ENCODE measurements at places on chromosomes 7 and 10.

DNA sequence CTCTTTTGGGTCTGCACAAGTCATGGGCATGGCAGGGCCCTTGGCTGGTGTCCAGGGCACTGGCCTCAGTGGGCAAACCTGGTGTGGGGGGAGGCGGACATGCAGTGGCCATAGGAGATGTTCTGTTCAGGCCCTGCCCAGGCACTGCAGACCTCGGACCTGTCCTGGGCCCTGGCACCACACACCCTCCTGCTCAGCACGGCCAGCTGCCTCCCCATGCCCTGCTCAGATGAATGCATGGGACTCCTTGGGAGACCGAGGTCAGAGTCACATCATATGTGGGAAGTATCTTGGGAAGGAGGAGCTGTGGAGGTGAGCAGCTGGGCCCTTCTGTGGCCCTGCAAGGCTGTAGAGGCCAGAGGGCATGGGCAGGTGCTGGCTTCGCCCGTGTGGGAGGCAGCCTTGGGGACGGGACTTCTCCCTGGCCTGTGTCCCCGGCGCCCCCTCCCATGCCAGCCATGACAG is 130.8 kb downstream of the VIPR2 start:
- no peak for DNase-seq

GRCh38 chr10:98949306-98949705 is 286.3 kb downstream of the HPSE2 start:
- no peak for DNase-seq

DNA sequence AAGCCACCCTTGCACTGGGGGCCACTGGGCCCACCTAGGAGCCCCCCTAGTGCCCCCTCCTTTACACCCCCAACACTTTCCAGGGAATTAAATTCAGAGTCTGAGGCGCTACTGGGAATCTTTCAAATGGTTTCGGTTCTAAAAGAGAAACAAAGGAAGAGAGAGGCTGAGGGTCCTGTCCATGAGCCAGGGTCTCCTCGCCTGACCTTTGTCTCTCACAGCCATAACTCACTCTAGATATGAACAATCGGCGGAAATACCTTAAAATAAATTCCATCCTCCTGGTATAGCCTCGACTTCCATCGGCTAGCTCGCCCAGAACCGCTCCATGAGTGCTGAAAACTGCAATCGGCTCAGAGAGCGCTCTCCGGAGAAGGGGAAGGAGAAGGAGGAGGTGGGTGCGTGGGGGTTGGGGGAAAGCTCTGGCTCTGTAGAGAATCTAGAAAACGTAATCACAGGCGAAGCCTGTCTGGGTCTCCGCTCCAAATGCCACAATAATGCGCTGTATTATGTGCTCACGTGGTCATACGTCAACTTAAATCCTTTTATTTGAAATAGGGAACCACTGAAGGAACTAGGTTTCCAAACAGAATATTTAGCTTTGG is 12.6 kb downstream of the HOXA4 start:
- DNase-seq, result no peak

- DNase-seq, result no peak
These were observed 7.3 kb downstream of the PPP2R2D start for GRCh38 chr10:131908151-131908550.

GRCh38 chr7:117730390-117730789 is 142.9 kb downstream of the CTTNBP2 start:
- no peak for DNase-seq

GRCh38 chr7:2619116-2619515 is 12.7 kb upstream of the TTYH3 start:
- no peak for DNase-seq

DNA sequence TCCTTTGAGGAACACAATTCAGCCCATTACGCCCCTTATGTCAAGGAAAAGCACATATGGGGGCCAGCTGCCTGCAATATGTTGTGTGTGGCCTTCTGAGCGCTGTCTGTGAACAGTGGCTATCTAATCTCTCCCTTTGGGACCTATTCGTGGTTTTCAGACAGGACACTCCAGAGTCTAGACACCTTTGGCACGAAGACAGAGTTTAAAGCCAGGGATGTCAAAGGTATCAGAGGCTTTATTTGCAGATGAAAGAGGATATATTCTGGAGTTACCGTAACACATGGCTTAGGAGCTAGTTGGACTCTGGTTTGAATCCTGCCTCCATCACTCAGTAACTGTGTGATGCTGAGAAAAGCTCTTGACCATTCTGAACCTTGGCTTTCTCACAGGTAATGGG is 14.8 kb upstream of the EEPD1 start:
- no peak for DNase-seq

GRCh38 chr10:125002047-125002422 is 60.1 kb downstream of the ZRANB1 start:
- DNase-seq, result no peak

DNA sequence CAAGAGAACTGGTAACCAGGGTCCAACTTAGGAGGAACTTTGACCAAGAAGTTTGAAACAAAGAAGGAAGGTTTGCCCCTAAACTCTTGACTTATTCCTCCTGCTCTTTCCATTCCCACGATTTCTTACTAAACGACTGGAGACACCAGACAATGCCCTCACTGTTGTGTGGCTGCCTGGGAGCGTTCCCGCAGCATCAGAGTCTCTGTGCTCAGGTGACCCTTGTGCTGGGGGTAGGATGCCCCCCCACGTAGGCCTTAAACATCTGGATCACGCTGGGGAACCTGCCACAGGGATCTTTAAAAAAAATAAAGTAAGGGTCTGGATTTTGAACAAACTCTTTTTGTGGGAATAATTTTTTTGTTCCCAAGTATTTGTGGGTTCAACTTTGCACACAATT is 30.1 kb upstream of the CTBP2 start:
- DNase-seq, result no peak
